ENCODE measurements at places on chromosomes 1 and 21.

DNA sequence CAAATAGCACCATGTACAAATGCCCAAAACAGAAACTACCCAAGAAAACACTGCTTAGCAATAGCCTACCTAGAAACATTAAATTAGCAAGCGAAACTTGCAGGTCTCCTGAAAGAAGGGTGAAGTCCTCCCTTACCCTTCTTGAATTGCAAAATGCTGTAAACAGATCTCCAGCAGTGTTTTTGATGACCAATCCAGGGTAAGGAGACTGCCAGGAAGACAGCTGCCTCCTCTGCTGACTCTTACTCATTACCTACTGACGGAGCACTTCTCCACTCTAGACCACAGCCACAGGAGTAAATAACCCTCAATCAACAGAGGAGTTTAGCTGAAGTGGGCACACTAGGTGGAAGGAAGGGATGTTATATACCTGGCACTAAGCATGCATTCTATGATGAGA lies 32.2 kb upstream of the GADD45A start:
- DNase-seq, result no peak

DNA sequence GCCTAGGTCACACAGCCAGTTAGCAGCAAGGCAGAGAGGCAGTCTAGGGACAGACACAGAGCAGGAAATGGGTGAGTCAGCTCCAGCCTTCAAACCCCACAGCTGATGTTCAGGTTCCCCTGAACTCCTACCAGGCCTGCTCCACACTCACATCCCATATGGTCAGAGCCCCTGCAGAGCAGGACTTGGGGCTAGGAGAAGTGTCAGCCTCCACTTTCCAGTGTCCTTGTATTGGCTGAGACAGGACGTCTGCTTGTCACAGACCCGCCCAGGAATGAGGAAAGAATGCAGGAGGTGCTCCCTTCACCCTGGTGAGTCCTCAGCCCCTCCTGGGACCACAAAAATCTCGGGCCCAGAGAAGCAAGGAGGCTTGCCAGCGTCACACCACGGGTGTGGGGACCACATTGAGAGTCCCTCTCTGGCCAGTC lies 92.5 kb downstream of the LACTBL1 start:
- DNase-seq, result no peak

DNA sequence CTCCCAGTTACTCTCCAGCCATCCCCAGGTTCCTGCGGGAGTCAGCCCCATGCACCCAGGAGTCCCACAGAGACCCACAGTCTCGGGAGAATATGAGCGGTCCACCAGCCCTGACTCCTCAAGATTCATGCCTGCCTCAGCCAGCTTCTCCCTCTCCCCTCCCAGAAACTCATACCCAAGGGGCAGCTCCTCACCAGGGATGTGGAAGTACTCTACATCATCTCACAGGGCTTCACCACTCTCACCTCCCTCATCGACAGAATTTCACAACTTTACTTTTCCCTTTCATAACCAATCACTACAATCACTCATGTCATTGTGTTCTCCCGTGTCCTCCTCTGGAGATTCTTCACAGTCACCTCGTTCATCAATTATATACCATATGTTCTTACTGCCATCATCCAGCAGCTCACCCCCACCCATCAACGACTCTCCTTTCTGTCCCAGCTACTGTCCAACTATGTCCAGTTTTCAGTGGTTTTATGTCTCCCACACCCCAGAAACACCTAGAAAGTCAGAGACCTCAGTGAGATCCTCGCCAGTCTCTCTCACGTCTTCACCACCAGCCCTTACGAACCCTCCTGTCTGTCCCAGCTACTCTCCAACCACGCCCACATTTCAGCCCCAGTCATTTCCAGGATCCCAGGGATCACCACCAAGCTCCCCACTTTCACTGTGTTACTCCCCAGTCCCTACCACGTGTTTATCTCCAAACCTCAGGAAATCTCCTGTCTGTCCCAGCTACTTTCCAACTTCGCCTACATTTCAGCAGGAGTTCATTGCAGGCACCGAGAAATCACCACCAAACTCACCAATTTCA lies 1530.1 kb upstream of the TPTE start:
- no peak for DNase-seq

GRCh38 chr1:143611159-143611558 lies 360.6 kb downstream of the FAM72C start:
- no peak for DNase-seq

DNA sequence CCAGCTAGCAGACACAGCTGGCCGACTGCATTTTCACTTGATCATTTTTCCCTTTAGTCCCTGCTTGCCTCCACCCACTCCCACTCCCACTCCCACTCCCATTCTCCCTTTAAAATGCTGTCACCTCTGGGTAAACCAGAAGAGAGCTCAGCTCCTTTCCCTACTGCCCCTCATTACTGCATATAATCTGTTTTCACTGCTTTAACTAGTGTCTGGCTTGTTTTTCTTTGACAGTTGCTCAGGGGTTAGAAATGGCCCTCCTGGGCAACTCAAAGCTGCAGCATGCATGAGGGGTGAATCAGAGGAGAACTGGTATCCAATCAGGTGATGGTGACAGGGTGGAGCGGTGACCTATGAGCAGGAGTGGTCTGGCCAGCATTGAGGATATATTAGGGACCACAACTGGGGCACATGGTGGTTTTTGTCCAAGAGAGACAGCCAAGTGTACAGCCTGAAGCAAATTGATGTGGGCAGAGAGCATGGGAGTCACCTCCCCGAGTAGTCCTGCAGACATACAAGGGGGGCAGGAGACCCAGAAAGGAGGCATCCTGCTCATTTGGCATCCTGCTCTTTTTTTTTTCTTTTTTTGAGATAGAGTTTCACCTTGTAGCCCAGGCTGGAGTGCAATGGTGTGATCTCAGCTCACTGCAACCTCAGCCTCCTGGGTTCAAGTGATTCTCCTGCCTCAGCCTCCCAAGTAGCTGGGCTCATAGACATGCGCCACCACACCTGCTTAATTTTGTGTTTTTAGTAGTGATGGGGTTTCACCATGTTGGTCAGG lies 42.6 kb upstream of the SRSF10 start:
- DNase-seq, result no peak

DNA sequence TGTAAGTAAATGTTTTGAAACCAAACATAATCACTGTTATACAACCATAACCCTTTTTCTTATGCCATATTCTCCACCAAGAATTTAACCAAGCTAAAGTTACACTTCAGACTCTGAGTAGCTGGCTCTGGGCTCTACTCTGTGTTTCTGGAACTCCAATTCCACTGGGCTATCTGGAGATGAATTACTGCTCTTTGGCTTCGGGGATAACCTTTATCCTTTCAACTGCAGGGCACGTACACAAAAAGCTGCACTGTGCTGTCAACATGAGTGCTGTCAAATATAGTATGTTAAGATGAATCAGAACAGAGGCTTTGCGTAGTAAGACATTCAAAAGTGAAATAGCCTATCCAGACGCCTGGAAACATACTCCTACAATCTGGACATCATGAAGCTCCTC lies 500.6 kb downstream of the LTN1 start:
- no peak for DNase-seq

DNA sequence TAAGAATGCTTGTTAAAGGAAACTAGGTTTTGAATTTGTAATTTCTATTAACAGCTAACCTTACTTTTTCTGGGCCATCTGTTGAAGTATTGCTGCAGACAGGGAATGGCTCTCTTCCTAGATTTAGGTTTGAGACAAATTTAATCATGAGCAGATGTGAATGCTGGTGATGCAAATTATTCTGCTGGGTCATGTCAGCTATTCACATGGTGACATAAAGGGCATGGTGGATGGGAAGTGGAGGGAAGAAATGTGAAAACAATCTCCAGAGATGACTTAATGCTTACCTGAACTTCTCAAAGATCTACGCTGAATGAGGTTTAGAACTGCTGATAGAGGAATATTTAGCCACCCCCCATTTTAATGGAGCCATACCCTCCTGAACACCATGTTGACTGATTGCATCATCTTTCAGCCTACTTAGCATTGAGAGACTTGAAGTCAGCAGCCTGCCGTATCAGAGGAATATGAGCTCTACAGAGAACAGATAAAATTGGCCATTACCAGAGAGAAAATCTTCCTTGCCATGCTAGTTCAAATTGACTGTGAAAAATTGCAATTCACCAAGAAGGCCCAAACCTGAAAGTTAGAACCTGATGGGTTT lies 138.8 kb downstream of the HHAT start:
- no peak for DNase-seq

DNA sequence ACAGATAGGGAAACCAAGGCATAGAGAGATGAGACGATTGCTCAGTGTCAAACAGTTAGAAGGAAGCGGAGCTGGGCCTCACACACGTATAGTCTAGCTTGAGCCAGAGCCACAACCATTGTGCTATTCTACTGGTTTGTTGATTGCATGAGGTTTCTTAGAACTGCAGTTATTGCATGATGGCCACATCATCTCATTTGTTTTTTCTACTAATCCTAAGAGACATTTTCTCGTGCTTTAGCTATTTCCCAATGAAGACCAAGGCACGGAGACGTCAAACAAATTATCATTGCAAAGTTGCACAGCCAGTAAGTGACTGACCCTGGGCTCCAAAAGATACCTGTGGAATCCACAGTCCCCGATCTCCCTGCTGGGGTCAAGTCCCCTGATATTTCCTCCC lies 25.1 kb upstream of the ZNF362 start:
- no peak for DNase-seq

GRCh38 chr1:94633051-94633450 lies 91.5 kb upstream of the F3 start:
- DNase-seq, result no peak

GRCh38 chr1:175002910-175003517 lies 3.3 kb downstream of the CACYBP start:
- no peak for DNase-seq

DNA sequence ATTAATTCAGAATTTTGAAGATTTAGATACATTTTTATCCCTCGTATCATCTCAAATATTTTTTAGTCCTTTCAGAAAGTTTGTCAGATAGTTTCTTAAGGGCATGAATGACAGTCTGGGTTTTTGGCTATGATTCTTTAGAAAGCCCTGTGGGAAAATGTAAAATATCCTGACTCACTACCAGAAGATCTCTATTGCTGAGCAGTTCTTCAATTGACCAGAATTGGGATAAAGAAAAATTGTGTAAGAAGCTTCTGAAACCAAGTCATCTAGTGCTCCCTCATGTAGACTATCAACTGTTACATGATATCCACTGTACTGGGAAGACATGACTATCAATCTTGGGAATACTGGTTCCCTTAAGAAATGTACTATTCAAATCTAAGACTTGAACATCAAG lies 608.3 kb upstream of the CHRM3 start:
- DNase-seq, result no peak

DNA sequence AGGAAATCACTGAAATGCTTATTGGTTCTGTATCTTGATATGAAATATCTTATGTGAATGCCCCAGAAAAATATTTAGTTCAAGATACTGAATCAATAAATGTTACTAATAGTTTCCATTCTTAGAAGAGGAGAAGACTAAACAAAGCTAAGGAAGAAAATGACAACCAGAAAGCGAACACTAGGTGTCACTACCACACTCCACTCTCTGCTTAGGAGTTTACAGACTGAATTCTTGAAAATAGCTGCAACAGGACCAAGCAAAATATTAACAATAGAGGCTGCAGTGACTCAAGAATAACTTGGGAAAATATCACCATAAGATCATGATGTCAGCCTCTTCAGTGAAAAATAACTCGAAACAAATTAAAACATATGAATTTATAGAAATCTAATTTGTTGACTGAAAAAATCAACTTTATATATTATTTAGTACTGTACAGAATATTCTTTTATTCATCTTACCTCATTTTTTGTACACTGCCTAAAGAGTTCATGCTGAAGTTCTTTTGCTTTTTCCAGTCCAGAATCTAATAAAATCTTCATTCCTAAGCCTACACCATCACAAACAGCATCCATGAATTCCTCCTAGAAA lies 61.6 kb downstream of the KIF14 start:
- no peak for DNase-seq

DNA sequence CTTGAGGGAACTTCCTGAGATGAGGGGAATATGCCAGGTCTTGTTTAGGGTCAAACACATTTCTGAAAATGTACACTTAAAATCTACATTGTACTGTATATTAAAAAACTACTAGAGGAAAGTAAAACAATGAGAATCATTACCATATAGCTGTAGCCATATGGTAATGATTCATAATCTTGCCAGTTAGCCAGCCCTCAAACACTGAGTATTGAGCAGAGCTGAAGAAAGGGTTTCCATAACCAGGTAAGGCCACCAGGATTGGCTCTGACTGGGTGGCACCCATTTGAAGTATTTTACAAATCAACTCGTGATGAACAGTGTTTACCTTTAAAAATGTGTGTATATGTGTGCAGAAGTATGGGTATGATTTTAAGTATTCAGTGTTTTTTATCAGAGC lies 226.7 kb downstream of the SLC45A1 start:
- no peak for DNase-seq

DNA sequence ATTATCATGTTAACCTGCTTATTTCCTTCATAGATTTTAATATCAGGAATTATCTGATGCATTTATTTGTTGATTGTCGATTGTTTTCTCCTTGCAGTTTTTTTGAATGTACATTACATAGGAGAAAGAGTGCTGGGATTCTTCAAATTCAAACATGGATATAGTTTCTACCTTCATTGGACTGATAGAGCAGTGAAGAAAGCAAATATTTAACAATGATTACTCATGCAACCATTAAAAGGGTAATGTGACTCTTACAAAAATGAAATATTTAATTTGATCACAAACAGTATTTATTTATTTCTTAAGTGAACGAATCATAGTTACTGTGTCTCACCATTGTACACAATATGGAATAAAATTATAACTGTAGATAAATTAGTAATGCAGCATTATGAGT lies 350.9 kb downstream of the BRINP3 start:
- DNase-seq, result no peak

- DNase-seq, result no peak
Measured at GRCh38 chr1:32665915-32666314, 14.9 kb downstream of the RBBP4 start.

- DNase-seq, result no peak
Measured at GRCh38 chr1:24107462-24108138, 4.3 kb downstream of the MYOM3 start.

- DNase-seq, result no peak
Measured at GRCh38 chr1:241202401-241202800, 154.6 kb downstream of the RGS7 start.

GRCh38 chr1:99481391-99481996 lies 164.4 kb upstream of the PALMD start:
- no peak for DNase-seq

GRCh38 chr21:28636752-28637691 lies 355.7 kb downstream of the LTN1 start:
- no peak for DNase-seq

DNA sequence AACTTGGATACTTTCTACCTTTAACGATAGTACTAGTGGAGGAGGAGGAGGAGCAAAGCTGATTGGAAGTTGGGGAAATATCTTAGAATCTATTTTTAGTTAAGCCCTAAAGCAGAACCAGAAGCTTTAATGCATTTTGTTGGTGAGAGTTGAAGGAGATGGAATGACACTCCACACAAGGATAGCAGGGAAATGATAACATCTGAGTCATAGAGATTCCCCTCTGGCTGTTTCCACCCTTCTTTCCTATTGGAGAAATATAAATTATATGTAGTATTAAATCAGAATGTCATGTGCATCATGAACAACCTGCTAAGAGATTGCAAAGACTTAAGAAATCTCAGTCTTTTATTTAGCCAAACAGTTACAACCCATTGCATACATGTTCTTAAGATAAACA lies 1357.7 kb downstream of the NCAM2 start:
- DNase-seq, result no peak

GRCh38 chr21:39881661-39882060 lies 14.4 kb downstream of the PCP4 start:
- DNase-seq, result no peak
